Purkinje cell (primary cell): ENCODE measurements at places on chromosomes 13 and 19. TPM values are rescaled to one million over a fixed set of nuclear protein-coding genes. Genes with fewer than 3 reads are reported as not detected.

CGB8 gene
- not detected in 2 replicates for polyA plus RNA-seq

PSG2 gene
- not detected in 2 replicates for polyA plus RNA-seq

ZNF442 gene
- polyA plus RNA-seq, result 0.27 and 1.5 TPM in 2 replicates

SLC25A41 gene
- polyA plus RNA-seq, result not detected in 2 replicates
